Stimulated activated CD8-positive, alpha-beta memory T cell treated with anti-CD3 and anti-CD28 coated beads, Interleukin-4, amount 100 ng/mL, for 4 hours (primary cell): ENCODE measurements at places on chromosomes 12 and 14.
A peak's percentile ranks its signal among the peaks of the same experiment; 100 is the strongest.

- peak; percentile 37 for DNase-seq
These were observed 3.4 kb upstream of the DHH start for GRCh38 chr12:49098035-49098451.

- DNase-seq, result no peak
These were observed 827 bp downstream of the ALDH2 start for GRCh38 chr12:111767362-111768158.

GRCh38 chr12:19206493-19207077 lies 77.1 kb downstream of the PLEKHA5 start:
- DNase-seq, result no peak

DNA sequence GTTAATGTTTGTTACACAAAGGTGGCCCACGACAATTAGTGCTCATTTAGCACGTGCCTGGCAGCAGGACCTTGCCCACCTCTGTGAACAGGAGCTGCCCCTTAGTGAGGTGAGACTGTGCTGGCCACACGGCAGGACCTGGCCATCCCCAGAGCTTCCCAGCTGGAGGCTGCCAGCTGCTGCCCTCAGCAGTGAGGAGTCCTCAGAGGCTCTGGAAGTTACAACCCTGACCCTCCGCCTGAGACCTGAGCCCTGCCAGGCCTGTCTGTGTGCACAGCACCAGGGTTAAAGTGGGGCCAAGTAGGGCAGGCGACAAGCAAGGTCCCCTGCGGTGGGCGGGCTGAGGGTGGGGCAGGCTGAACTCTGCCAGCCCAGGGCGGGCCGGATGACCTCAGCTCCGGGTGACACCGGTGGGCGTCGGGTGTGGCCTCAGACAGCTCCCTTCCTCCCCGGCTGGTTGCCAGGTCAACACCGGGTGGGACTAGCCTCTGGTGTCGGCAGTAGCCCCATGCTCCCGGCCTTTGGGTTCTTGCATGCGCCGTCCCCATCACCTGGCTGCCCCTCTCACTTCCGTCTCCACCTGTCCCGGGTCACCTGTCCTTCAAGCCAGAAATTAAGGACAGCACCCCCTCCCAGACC lies 9.2 kb upstream of the LBHD2 start:
- no peak for DNase-seq

GRCh38 chr12:122203301-122204166 lies at the start of gene B3GNT4:
Gene B3GNT4 (plus strand): TSS chr12:122203709. CDS start chr12:122204619, 910 bp downstream.
- peak; percentile 46 for DNase-seq

DNA sequence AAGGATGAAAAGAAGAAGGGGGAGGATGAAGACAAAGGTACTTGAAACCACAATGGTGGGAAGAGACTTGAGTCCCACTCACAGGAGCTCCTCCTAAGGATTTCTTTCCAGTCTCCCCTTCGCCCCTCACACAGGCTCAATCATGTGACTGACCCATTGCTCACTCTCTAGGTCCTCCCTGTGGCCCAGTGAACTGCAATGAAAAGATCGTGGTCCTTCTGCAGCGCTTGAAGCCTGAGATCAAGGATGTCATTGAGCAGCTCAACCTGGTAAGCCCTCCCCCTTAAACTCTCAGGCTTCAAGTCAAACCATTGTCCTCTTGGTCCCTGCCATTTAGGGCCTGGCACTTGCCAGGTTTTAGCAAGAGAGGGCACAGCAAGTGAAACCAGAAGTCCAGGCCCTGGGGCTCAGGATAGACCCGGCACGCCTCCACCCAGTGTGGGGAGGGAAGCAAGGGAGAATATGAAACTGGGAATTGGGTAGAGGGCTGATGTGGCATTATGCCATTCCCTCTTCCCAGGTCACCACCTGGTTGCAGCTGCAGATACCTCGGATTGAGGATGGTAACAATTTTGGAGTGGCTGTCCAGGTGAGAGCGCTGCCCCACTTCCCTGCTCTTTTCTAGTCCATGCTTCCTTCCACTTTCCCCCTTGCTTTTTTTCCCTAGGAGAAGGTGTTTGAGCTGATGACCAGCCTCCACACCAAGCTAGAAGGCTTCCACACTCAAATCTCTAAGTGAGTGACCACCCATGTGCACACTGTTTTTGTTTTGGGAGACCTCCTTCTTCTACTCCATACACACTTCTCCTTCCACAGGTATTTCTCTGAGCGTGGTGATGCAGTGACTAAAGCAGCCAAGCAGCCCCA lies 1.8 kb downstream of the PSME1 start:
- DNase-seq, result no peak

GRCh38 chr14:97306760-97307246 lies 509.6 kb downstream of the VRK1 start:
- DNase-seq, result no peak

- no peak for DNase-seq
These were observed 5.6 kb upstream of the LIN7A start for GRCh38 chr12:80943338-80943737.

DNA sequence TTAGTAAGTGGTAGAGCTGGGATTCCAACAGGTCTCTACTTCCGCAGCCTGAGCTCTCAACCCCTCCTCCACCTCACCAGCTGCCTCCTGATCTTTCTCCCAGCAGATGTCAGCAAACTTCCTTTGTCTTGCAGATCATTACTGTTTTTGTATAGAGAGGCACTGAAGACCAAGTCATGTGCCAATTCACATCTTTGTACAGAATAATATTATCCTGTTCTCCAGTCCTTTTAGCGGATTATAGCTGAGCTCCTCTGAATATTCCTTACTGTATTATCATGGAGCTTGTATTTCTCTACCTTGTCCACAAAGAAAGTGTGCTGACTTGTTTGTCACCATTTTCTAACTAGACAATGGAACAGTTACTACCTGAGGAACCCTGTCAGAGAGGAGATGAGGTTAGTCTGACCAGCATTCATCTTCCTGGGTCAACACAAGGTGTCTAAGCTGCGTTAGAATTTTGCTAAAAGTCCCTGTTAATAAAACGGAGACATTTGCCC lies 142.3 kb upstream of the ARHGAP5 start:
- DNase-seq, result no peak

DNA sequence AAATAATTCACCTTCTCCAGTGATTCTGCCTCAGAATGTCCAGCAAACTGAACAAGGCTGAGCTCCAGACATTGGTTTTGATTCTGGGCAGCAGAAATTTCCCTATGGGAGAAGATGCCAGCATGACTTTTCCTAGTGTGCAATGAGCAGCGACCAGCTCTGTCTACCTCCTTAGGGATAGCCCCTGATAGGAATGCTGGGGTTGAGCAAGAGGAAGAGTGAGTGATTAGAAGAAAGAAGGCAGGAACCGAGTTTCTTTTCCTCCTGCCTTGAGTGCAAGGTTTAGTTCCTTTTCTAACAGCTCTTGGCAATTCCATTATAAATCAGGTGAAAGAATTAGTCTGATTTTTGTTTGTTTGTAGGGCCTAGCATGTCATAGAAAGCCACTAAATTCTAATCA lies 379.0 kb downstream of the DAD1 start:
- DNase-seq, result no peak

DNA sequence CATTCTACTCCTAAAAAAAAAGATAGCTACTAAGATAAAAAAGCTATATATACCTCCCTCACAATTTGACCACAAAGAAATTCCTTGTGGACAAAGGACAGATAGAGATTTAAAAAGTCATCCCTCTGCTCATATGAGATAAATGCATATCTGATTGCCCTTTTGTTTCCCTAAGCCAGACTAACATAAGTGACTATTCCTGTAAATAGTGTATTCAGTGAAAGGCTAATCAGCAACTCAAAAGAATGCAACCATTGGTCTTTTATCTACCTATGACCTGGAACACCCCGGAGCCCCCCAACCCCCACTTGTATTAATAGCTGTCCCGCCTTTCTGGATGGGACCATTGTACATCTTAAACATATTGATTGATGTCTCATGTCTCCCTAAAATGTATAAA lies 6.3 kb upstream of the TMPO start:
- no peak for DNase-seq

- DNase-seq, result no peak
These were observed 49.4 kb downstream of the SLC15A5 start for GRCh38 chr12:16228067-16228466.

DNA sequence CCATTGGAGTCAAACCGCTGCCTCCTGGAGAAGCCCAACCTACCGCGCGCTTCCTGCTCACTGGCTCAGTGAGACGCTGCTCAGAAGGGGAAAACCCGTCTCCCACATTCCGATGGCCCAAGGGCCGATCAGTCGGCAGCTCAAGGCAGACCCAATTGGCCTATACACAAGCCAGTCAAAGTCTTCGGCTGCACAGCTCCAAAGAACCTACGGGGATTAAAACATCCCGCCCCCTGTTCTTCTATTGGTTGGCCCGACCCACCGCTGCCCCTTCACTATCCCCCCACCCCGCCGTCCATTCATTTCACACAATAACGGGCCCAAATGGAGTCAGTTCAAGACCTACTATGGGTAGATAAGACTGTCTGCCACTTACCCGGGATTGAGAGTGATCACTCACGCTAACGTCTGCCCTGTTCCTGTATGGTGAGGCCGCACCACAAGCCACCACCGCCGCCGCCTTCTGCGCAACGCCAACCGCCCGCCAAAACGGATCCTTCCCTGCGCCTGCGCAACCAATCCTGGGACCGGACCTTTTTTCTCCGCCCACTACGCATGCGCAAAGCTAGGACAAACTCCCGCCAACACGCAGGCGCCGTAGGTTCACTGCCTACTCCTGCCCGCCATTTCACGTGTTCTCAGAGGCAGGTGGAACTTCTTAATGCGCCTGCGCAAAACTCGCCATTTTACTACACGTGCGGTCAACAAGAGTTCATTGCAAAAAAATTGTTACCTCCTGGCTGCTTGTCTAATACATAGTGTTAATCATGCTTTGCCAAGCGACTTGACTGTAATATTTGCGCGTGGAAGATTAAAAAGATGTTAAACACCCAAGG lies at the start of gene CBX5:
TSS of gene CBX5 (minus strand) at position 491 of the 836 bp plus-strand sequence. CDS start 22,472 bp downstream, outside the sequence.
- DNase-seq, result peak; percentile 99

- no peak for DNase-seq
These were observed 539 bp downstream of the PSME2 start for GRCh38 chr14:24145690-24146452.

DNA sequence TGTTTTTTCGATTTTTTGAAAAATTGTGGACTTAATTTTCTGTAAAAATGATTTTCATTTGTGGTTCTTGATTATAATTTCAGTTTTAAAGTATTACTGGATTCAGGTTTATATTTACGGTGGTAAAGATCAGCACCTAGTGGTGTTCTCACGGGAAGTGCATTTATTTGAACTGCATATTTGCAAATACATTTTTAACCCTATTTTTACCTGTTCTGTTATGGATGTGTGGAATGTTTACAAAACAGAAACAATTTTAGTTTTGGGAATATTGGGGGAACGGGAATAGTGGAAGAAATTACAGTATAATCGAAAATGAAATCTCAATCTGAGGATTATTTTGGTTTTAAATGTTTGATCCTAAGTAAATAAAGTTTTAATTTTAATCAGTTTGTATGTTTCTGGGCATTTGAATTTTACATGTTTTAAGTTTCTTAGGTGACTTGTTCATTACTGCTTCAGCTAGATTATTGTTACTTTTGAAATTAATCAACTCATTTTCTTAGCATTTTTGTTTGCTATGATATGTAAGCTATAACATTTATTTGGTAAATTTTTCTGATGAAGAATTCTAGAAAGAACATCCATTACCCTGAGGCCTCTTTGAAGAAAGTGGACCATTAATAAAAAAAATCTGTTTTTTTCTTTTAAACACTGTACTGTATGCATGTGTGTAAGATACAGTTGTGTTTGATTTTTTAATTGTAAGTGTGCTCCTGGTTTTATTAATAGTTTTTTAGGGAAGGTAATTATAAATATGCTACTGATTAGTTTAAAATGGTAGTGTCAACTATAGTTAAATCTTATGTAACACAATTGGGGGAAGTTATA lies 942 bp downstream of the ATF7IP start:
- no peak for DNase-seq

DNA sequence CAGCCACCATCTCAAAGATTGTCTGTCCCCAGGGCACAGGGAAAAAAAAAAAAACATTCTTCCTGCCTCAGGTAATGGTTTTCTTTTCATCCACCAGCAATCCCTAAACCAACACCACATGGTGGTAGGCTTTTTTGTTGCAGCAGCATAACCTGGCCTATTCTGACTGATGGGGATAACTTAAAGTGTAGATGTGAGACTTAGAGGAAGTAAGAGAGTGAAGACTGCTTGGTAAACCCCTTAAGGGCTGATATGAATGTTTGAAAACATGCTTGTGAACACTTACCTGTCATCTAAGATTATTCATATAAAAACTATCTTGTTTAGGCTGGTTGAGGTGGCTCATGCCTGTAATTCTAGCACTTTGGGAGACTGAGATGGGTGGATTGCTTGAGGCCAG lies 130.2 kb upstream of the RAP1B start:
- DNase-seq, result no peak

DNA sequence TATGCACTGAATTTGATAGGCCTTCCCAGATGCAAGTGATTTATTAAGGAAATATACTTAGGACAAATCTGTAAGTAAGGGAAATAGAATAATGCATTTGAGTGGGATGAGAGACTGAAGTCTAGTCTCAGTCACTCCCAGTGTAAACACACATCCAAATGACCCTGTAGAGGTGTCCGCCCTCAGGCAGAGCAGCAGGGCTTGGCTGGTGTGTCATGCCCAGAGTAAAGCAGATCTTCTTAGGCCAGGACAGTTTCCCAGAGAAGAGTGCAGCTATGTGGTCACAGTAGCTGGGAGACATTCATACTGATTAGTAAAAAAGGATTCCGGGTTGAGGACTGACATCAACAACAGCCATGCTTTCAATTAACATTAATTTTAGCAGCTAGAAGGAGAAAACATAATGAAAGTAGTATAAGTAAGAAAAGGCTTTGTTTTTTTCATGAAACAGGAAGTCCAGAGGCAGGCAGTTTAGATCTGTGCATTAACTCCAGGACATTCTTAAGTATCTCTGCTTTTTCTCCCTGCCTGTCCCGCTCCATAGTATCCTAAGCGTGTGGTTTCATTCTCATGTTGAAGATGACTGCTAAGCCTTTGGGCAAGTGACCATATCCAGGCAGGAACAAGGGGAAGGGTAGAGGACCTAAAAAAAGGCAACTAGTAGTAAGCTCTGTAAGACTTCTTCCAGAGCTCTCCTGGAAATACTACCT lies 35.7 kb downstream of the CNTN1 start:
- no peak for DNase-seq

GRCh38 chr14:101474563-101475455 lies 86.5 kb upstream of the DIO3 start:
- DNase-seq, result no peak

DNA sequence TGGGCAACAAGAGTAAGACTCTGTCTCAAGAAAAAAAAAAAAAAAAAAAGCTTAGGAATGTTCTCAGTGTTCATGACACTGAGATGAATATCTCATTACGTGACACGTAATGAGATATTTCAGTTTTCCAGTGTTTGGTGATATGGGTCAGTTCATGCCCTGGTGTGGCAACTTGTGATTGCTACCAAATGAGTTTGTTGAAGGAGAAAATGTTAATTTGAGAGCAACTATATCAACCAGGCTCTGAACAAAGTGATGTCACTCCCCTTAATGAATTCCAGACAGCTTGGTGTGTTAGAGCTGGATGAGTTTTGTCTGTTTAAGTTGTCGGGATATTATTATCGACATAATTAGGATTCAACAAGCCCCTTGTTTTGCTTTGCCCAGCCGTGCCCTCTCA lies 211.7 kb downstream of the DPF3 start:
- no peak for DNase-seq

DNA sequence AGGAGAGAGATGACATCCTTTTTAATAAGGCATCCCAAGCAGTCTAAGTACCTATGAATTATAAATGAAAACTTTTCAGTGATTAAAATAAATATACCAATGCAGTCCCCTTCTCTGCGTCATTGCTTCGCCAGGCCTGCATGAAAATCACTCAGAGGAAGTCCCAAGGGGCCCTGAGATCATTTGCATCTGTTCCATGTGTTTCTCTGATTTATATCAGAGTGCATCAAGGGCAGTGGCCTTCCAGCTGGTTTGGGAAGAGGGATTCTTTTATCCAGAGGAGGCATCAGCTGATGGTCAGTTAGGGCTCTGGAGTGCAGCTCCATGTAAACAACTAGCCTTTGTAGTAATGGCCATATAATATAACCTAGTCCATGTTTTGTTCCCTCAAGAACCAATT lies 210.1 kb downstream of the RGS6 start:
- DNase-seq, result no peak
